ENCODE measurements at places on chromosomes 16 and 17. TPM values are rescaled to one million over a fixed set of nuclear protein-coding genes. Genes with fewer than 3 reads are reported as not detected.

- no peak for DNase-seq
Observed at GRCh38 chr17:65809366-65809765, 247.9 kb upstream of the AXIN2 start.

- DNase-seq = no peak
Observed at GRCh38 chr17:59547131-59547915, 18.1 kb upstream of the DHX40 start.

DNA sequence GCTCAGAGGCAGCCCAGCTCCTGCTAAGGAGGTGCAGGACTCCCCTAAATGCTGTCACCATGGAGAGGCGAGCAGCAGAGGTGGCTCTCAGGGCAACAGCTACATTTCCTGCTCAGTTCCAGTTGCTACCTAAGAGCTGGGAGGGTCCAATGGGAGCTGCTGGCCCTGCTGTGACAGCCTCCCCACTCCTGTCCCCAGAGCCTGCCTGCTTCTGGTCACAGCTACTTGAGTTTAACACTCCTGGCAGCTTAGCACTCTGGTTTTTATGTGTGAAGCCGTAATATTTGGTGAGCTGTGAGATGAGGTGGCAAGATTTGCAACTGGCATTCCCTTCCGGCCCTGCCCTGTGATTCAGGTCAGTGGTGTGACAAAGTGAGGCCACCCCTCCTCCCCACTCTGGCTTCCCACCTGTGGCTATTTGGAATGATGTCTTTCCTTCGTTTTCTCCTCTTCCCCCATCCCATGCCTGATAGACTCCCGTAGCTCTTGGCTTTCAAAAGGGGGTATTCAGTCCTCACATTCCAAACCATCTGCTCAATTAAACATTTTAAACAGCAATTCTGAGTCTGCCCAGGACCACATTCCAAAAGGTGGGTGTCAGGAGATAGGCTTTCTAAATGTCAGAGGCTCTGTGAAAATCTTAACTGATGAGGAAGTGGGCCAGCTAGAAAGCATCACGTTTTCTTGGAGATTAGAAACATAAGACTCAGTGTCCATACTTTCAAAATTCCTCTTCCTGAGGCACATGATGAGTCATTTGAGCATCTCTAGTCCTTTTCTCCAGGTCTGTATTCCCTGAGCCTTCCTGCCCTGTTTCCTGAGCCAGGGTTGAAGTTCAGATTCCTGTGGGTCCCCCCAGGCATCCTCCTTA lies 42.6 kb upstream of the SKAP1 start:
- DNase-seq = no peak

GRCh38 chr17:39808409-39808997 lies 55.6 kb downstream of the IKZF3 start:
- no peak for DNase-seq

- DNase-seq = no peak
Observed at GRCh38 chr16:21088646-21089538, 61.8 kb downstream of the DNAH3 start.

Gene HLF
- total RNA-seq = 1.3 TPM

Gene LGALS9
- 217 TPM for total RNA-seq

Gene ALOX12B
- 0.65 TPM for total RNA-seq

Measured in mucosa of descending colon (tissue), 3 donors.